H54 (cell line): ENCODE measurements at places on chromosomes 16 and 17.

GRCh38 chr16:71369494-71369893 is 11.0 kb downstream of the CALB2 start:
- no peak for DNase-seq

GRCh38 chr16:72764015-72764654 is 283.8 kb downstream of the ZFHX3 start:
- no peak for DNase-seq

- DNase-seq, result no peak
Observed at GRCh38 chr17:67258821-67259468, 13.9 kb upstream of the HELZ start.

GRCh38 chr16:1308036-1308976 is 1.1 kb upstream of the UBE2I start:
- DNase-seq, result no peak

GRCh38 chr16:1691956-1692355 is 13.9 kb downstream of the JPT2 start:
- DNase-seq, result peak; percentile 85

GRCh38 chr17:21548236-21548635 is 144.1 kb upstream of the KCNJ18 start:
- DNase-seq, result no peak

DNA sequence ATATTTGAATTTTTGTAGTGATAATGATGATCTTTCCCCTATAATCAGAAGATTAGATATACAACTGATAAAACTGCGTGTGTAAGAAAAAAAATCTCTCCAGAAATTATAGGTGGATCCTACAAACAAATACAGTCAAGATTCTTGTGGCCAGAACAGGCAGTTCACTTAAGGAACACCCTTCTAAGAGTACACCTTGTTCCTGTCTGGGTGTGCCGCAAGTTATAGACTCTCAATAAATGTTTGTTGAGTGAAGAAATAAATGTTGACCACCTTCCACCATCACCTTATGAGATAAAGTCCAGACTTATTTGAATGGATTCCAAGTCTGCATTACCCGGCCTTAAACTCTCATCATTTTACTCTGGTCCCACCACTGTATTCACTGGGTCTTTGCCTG is 45.7 kb upstream of the SCNN1B start:
- DNase-seq, result no peak

- DNase-seq, result peak; percentile 61
Observed at GRCh38 chr17:21119247-21119918, 7.4 kb upstream of the DHRS7B start.

- DNase-seq, result no peak
Observed at GRCh38 chr17:42378359-42378958, 9.8 kb downstream of the STAT3 start.

DNA sequence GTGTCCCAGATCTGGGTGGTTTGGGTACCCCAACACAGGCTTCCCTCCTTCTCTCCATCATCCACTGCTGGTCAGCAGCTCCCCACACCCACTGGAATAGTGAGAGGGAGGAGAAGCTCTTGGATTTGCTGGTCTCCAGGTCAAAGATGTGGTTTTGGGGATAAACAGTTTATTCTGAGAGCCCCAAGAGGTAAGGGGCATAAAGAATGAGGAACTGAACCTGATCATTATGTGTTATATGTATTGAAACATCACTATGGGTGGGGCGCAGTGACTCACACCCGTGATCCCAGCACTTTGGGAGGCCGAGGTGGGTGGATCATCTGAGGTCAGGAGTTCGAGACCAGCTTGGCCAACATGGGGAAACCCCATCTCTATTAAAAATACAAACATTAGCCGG is 3.9 kb downstream of the DPEP2 start:
- no peak for DNase-seq

GRCh38 chr16:4184038-4184702 is 57.7 kb downstream of the SRL start:
- DNase-seq, result no peak

GRCh38 chr17:6098823-6099180 is 28.6 kb downstream of the WSCD1 start:
- no peak for DNase-seq

DNA sequence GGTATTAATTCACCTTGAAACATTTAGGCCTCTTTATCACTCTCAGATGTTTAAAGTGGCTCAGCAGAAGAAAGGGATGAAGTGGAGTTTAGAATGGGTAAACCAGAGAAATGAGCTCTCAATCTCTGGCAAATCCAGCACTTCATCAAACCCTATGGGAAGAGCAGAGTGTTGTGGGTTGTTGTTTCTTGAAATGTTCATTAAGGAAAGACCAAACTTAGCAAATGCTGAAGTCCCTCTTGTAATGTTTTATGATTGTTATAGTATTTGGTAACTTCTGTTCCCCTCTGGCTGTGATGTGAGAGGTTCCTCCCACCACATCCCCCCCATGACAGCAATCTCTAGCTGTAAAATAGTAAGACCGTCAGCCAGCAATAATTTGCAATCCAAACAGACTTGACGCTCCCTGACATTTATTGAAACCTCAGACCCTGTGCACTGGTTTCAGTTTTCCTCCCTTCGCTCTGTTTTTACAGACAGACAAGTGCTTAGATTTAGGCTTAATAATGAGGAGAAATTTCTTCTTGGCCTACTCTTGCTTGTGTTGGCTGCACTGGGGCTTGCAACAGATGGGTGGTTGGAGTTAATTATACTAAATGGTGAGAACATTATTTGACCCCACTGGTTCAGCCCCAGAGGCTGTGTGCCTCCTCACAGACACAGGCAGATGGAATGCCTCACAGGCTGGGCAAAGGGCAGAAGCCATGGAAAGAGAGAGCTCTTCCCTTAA is 609.4 kb upstream of the SOX9 start:
- no peak for DNase-seq

DNA sequence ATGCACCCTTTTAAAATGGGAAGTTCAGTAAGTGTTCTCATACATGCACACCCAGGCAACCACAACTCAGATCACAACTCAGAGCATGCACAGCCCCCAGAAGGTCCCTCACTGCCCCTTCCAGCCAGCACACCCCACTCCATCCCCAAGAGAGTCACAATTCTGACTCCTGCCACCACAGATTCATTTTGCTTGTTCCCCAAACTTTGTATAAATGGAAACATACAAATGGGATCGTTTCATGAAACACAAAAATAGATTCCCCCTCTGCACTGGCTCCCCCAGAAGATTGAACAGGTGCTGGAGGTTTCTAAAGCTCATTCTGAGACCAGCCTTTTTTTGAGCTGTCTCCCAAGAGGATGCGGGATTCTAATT is 3.3 kb upstream of the TNFRSF13B start:
- DNase-seq, result no peak

DNA sequence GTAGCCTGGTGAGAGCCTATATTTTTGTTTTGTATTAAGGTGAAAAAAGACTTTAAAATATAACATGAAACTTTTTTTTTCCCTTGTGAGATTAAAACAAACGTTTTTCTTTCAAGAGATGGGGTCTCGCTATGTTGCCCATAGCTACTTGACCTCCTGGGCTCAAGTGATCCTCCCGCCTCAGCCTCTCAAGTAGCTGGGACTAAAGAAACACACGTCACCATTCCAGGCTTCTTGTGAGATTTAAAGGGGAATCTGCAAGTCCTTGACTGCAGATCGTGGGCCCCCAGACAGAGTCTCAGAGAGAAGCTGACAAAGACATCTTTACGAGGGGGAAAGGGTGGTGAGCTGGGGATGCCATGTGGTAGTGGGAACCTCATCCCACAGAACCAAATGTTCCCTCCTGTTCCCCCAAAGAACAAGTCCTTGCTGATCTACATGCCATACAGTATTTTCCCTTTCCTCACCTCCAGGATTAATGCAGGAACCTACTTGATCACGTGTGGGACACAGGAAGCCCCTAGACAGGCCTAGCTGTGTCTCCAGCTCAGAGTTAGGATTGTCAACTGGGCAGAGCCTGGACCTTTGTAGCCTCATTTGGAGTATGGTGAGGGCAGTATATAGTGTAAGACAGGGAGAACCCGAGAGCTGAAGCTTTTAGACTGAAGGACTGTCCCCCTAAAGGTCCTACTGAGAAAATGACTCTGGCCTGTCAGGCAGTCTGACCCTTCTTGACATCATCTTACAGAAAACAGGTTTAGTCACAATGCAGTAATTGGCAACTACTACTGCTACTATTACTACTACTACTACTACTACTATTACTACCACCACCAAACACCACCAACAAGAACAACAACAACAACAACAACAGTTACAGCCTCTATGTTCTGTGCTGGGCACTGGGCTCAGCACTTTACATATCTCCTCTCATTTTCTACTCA is 4.1 kb downstream of the MAP3K14 start:
- DNase-seq, result no peak

DNA sequence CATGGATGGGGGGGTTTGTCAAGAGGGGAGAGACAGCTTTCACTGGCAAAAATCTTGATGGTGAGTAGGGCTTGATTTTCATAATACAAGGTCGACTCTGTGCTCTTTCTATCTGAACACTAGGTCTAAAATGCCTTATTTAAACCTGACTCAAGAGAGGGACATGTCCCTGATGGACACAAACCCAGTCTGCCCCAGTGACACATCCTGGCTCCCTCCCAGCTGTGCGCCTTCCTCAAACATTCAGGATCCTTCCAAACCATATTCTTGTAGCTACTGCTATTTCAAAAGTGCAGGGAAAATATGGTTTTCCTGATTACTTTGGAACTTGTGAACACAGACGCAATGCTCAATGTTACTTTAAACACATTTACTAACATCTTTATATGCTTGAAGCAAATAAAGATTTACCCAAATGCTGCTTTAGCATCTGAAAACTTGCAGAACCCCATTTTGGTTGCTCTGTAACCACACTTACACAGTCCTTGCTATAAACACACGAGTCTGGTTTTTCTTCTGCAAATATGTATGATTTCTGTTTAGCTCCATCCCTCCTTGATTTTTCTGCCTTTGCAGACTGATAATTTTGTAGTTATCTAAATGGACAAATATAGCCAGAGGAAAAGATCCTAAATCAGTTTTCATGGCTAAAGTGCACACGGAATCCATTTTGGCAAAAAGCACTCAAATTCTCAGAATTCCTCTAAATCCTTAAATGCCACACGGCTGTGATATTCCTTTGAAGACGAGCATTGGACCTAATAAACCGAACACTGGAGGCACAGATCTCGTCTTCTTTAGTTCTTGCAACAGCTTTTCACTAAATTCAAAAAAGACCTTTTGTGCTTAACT is 499.9 kb upstream of the ZFHX3 start:
- no peak for DNase-seq

GRCh38 chr16:84379008-84379708 is 10.8 kb downstream of the ATP2C2 start:
- DNase-seq, result no peak

GRCh38 chr17:71830866-71831265 is 290.0 kb upstream of the SOX9 start:
- no peak for DNase-seq

GRCh38 chr16:28106467-28107215 is 43.1 kb upstream of the GSG1L start:
- no peak for DNase-seq

- DNase-seq, result no peak
Observed at GRCh38 chr17:29368926-29369325, 21.2 kb upstream of the TAOK1 start.

GRCh38 chr16:4826526-4826925 is 20.6 kb downstream of the GLYR1 start:
- DNase-seq, result no peak

GRCh38 chr17:66353937-66354401 is 51.6 kb downstream of the PRKCA start:
- no peak for DNase-seq

DNA sequence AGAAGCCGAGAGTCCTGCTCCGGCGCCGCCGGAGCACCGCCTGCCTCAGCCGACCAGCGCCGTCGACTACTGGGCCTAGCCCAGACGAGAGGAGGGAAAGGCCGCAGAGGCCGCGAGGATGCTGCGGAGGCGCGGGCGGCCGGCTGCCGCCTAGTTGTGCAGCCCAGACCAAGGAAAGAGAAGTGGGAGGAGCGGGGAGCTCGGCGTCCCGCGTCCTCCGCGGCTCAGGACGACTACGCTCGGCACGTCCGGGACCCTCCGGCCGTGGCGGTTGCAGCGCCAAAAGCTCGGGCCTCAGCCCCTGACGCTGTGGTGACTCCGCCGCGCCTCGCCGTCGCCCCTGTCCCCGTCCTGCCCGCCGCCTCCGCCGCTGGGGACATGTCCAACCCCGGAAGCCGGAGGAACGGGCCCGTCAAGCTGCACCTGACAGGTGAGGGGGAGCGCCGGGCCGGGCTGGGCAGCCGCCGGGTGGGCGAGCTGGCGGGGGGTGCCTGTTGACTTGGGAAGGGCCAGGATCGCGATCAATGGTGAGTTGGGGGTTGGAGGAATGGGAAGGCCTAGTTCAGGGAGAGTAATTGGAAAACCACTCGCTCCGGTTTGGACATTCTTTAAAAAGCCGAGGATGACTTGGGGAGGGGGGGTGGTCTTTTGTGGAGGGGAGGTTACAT is 37.7 kb downstream of the RNF135 start:
- no peak for DNase-seq

GRCh38 chr16:23182679-23183542 is at the start of gene SCNN1G:
SCNN1G (plus strand) TSS chr16:23182745; CDS start chr16:23186272, 3,527 bp downstream.
- no peak for DNase-seq

GRCh38 chr16:78462288-78463208 is 363.1 kb downstream of the WWOX start:
- no peak for DNase-seq

GRCh38 chr16:85999778-86000177 is 100.8 kb downstream of the IRF8 start:
- DNase-seq, result no peak
